Inflammatory macrophage treated with lipopolysaccharide for 4 hours (primary cell): ENCODE measurements at places on chromosomes 3 and 15.

GRCh38 chr3:116141724-116142123 lies 303.6 kb downstream of the LSAMP start:
- DNase-seq: no peak

DNA sequence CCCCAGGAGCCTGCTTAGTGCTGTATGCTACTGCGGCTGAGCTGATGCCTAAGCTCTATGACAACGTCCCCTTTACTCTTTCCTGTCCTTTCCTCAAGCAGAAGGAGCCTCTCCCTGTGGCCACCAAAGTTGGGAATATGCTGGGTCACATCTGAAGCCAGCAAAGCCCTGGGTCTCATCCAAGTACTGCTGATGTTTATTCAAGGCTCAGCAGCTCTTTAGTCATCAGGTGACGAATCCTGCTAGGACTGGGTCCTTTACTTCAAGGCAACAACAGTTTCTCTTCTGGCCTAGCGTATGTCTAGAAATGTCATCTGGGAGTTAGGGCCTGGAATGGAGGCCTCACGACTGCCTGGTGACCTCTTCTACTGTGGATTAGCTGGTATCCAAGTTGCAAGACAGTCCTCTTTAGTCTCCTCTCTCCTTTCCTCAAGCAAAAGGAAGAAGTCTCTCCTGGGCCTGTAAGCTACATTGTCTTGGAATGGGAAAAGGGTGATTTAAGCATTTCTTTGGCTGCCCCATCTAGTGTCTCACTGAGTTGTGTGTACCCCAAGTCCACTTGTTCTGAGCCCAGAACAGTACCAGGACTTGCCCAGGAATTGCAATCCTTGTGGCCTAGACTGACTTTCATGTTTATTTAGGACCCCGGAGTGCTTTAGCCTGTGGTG lies 63.9 kb downstream of the TNFAIP8L3 start:
- DNase-seq: no peak

DNA sequence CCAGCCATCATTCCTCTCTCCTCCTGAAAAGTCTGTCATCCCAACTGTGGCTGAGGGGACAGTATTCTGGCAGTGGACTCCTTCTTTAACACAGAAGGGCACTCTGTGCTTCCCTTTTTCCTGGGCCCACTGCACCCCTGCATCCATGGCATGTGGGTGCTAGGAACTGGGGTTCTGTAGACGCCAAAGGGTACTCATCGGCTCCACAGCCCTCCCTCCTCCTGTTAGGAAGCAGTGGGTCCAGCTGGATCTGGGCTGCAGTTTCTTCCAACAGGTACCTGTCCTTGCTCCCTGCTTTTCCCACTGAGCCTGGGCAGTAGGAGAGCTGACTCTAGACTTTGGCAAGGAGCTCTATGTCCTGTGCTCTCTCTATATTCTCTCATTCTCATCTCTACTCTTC lies 6.4 kb upstream of the MANF start:
- no peak for DNase-seq

DNA sequence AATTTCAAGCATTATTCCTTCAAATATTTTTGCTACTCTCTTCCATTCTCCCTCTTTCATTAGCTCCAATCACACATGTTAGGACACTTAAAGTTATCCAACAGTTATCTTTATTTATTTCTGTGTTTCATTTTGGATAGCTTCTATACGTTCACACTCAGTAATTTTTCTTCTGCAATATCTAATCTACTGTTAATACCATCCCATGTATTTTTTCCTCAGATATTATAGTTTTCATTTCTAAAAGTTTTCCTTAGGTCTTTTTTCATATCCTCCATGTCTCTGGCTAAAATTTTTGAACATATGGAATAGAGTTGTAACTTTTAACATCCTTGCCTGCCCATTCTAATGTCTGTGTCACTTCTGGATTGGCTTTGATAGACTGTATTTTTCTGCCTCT lies 73.4 kb downstream of the CTNNB1 start:
- no peak for DNase-seq

DNA sequence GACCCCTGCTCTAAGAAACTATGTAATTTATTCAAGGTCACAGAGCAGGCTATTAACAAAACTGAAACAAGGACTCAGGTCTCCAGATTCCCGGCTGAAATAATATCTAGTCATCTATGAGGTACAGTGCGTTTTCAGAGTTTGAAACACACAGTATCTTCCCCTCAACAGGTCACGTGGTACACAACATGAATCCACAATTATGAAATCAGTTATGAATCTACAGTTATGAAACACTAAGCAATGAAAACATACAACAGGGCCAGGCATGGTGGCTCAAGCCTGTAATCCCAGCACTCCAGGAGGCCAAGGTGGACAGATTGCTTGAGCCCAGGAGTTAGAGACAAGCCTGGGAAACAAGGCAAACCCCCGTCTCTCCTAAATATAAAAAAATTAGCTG lies 72.7 kb downstream of the FSIP1 start:
- DNase-seq: no peak
